ENCODE measurements at places on chromosomes 7 and 10. TPM values are rescaled to one million over a fixed set of nuclear protein-coding genes. Genes with fewer than 3 reads are reported as not detected.

TUBAL3 gene
- not detected for total RNA-seq

ZNF485 gene
- 5.4 TPM for total RNA-seq

GBX1 gene
- total RNA-seq: not detected

MALSU1 gene
- total RNA-seq: 56.7 TPM

POLR2J3 gene
- total RNA-seq: 28.7 TPM

GRCh38 chr7:129332254-129333035 is 101.8 kb upstream of the STRIP2 start:
- no peaks in the 10 kb centered on the region for H3K36me3 ChIP-seq
- no peaks in the 10 kb centered on the region for H3K4me1 ChIP-seq
- no peaks in the 10 kb centered on the region for H3K27me3 ChIP-seq
- no peak overlapping the region for H3K27ac ChIP-seq
- no peak for DNase-seq

DNA sequence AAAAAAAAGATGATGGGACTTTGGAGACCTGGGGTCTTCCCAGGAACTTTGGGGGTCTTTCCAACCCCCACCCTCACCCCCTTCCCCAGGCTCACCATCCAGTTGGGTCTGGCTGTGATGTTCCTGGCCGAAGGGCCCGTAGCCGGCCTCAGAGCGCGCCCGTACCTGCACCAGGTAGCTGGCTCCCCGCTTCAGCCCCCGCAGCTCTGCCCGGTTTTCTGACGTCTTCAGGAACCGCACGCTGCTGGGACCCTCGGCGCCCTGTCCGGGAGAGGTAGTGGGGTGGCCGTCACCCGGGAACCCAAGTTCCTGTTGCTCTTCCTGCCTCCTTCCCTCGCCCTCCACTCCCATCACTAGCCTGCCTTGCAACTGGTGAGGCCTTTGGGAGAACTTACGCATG is 10.2 kb downstream of the EPHB4 start:
- DNase-seq: no peak
- H3K4me1 ChIP-seq: no peaks in the 10 kb centered on the region
- no peaks in the 10 kb centered on the region for H3K27me3 ChIP-seq
- H3K27ac ChIP-seq: no peak overlapping the region
- no peak overlapping the region for H3K4me3 ChIP-seq

- no peaks in the 10 kb centered on the region for H3K27me3 ChIP-seq
- no peaks in the 10 kb centered on the region for H3K36me3 ChIP-seq
- no peak overlapping the region for H3K4me3 ChIP-seq
- DNase-seq: no peak
- H3K27ac ChIP-seq: no peak overlapping the region
- H3K4me1 ChIP-seq: no peaks in the 10 kb centered on the region
Observed at GRCh38 chr7:138029941-138030340, 28.1 kb upstream of the CREB3L2 start.

DNA sequence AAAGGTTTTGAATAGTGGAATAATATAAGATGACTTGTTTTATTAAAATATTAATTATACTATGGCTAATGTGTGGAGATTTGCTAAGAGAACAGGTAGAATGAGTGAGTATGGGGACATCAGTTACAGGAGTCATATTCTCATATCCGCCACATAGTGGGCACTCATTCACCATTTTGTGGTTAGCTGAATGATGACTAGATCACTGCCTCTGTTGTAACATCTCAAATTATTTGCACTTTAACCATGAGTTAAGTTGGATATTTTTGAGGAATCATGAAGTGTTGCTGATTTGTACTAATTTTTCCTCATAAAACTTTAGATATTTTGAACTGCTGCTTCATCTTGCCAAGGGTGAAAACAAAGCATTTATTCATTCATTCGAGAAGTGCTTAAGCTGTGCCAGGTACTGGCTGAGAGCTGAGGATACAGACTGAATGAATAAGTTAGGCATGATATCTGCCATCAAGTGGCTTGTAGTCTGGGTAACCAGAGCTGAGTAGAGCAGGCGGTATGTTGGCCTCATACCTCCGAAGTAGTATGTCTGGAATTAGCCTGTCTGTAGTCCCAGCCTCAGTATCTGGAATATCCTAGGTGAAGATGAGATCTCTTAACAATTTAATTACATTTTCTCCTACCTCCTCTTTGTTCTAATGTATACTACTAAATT is 100.5 kb downstream of the ZEB1 start:
- H3K27ac ChIP-seq: no peak overlapping the region
- no peak for DNase-seq
- no peaks in the 10 kb centered on the region for H3K36me3 ChIP-seq
- no peaks in the 10 kb centered on the region for H3K27me3 ChIP-seq
- H3K4me1 ChIP-seq: peaks cover 19% of the 10 kb centered on the region

- no peak overlapping the region for H3K4me3 ChIP-seq
- H3K36me3 ChIP-seq: no peaks in the 10 kb centered on the region
- H3K27ac ChIP-seq: no peak overlapping the region
- no peak for DNase-seq
Observed at GRCh38 chr7:31004393-31004792, 40.6 kb downstream of the GHRHR start.

GRCh38 chr10:119313644-119314043 is 106.3 kb downstream of the GRK5 start:
- H3K4me1 ChIP-seq: peaks cover 59% of the 10 kb centered on the region
- H3K27ac ChIP-seq: no peak overlapping the region
- no peak overlapping the region for H3K4me3 ChIP-seq
- no peaks in the 10 kb centered on the region for H3K36me3 ChIP-seq
- DNase-seq: no peak

GRCh38 chr7:128350708-128351295 is 7.1 kb upstream of the RBM28 start:
- no peak overlapping the region for H3K27ac ChIP-seq
- no peaks in the 10 kb centered on the region for H3K36me3 ChIP-seq
- no peaks in the 10 kb centered on the region for H3K27me3 ChIP-seq
- no peak for DNase-seq
- no peak overlapping the region for H3K4me3 ChIP-seq

DNA sequence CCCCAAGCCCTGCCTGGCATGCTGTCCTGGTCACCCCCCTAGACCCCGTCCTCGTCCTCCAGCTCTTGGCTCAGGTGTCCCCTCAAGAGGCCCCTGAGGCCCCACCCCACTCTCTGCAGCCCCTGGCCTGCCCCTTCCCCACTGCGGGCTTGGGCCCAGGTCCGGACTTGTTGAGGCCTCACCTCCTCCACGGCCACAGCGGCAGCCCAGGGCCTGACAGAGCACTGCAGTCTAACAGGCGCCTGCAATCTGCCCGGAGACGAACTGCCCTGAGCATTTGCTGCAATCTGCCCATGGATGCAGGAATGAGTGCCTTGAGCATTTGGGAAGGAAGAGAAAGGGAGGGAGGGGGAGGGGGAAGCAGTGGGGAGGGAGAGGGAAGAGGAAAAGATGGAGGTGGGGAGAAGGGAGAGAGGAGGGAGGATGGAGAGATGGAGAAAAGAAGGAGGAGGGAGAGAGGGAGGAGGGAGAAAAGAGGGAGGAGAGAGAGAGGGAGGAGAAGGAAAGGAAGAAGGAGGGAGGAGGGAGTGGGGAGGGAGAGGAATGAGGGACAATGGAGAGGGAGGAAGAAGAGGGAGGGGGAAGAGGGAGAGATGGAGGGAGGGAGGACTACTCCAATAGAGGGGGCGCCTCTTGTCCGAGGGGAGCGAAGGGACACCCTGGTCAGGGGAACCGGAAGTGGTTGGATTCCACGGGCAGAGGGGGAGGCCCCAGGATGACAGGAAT is 73.9 kb downstream of the PDGFA start:
- H3K4me1 ChIP-seq: peaks cover 16% of the 10 kb centered on the region
- H3K27me3 ChIP-seq: no peaks in the 10 kb centered on the region
- H3K4me3 ChIP-seq: no peak overlapping the region
- no peak for DNase-seq

- DNase-seq: no peak
- H3K36me3 ChIP-seq: no peaks in the 10 kb centered on the region
- H3K4me3 ChIP-seq: peak overlapping the region; percentile 64
- no peaks in the 10 kb centered on the region for H3K27me3 ChIP-seq
- peak overlapping the region; percentile 48 for H3K27ac ChIP-seq
Observed at GRCh38 chr7:99579956-99580777, 17.9 kb upstream of the TMEM225B start.

DNA sequence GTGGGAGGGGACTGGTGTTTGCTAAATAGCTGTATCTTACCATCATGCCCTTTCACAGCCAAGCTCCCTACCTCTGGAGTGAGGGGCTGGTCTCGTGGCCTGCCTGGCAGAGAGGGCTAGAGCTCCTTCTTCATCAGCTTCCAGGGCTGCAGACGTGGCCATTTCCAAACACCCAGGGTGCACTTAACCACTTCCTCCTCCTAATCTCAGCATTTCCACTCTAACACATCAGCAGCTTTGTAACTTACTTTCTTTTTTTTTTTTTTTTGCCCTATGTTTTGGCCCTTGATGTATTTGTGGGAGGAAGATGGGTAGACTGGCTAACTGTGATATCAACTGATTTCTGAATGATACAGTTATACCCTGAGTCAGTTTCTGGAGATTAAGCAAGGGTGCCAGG is 27.4 kb downstream of the LRRC4 start:
- H3K27me3 ChIP-seq: no peaks in the 10 kb centered on the region
- H3K36me3 ChIP-seq: no peaks in the 10 kb centered on the region
- no peaks in the 10 kb centered on the region for H3K4me1 ChIP-seq
- no peak for DNase-seq
- no peak overlapping the region for H3K4me3 ChIP-seq
- H3K27ac ChIP-seq: no peak overlapping the region

- no peak overlapping the region for H3K27ac ChIP-seq
- DNase-seq: no peak
- H3K27me3 ChIP-seq: no peaks in the 10 kb centered on the region
- no peaks in the 10 kb centered on the region for H3K4me1 ChIP-seq
- H3K36me3 ChIP-seq: no peaks in the 10 kb centered on the region
- no peak overlapping the region for H3K4me3 ChIP-seq
Observed at GRCh38 chr7:79988653-79989052, 146.0 kb upstream of the GNAI1 start.

GRCh38 chr7:159091480-159092475 is 52.9 kb downstream of the VIPR2 start:
- H3K27me3 ChIP-seq: no peaks in the 10 kb centered on the region
- peaks cover 5% of the 10 kb centered on the region for H3K4me1 ChIP-seq
- DNase-seq: no peak
- no peaks in the 10 kb centered on the region for H3K36me3 ChIP-seq

DNA sequence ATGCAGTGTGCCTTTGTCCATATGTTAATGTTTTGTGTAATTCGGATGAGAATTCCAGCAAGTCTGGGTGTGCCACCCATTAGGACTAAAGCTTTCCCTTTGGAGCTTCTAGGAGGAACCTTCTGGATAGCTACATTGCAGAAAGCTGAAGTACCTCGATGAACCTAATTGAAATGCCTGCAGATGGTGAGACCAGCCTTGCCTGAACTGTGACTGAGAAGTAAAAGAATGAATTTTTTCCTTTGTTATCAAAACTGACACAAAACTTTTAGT is 31.1 kb upstream of the FBXW4 start:
- no peak for DNase-seq
- no peaks in the 10 kb centered on the region for H3K27me3 ChIP-seq
- no peak overlapping the region for H3K27ac ChIP-seq
- no peaks in the 10 kb centered on the region for H3K36me3 ChIP-seq
- no peak overlapping the region for H3K4me3 ChIP-seq
- H3K4me1 ChIP-seq: no peaks in the 10 kb centered on the region

DNA sequence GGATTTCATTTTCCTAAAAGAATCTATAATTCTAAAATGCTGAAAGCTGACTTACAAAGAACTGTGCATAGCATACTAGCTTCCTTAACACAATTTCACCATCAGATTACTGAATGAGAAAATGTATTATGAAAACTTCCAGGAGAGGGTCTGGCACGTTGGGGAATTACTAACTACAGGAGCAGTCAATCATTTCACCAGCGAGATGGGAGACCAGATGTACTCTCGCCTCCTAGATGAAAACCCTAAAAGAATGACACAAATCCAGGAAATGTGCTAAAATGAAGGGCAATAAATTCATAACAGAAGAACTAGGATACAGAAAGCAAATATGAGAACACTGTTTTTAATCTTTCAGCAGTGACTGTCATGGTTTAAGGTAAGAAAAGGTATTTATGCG is 330.8 kb downstream of the ABCA13 start:
- no peaks in the 10 kb centered on the region for H3K4me1 ChIP-seq
- H3K4me3 ChIP-seq: no peak overlapping the region
- no peaks in the 10 kb centered on the region for H3K27me3 ChIP-seq
- H3K27ac ChIP-seq: no peak overlapping the region

Measured in vagina (tissue), 2 donors.